ENCODE measurements at places on chromosomes 7 and 10.

DNA sequence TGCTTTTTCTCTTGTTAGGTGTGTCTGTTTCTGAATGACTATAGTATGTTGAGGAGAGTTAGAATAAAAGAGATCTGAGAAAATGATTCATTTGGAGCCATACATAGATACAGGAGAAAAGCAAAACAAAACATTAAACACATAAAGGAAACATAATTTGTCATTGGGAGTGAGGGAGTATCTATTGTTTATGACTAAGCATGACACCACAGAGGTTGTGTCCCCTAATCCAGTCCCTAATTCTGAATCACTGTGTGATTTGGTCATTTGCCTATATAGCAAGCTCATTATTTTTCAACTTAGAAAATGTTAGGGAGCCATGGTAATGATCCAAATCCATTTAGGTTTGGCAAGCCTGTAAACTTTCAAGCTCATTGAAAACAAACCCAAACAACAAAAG lies 132.3 kb upstream of the BMPER start:
- DNase-seq: no peak

GRCh38 chr10:117140525-117140902 lies 2.4 kb upstream of the VAX1 start:
- no peak for DNase-seq

DNA sequence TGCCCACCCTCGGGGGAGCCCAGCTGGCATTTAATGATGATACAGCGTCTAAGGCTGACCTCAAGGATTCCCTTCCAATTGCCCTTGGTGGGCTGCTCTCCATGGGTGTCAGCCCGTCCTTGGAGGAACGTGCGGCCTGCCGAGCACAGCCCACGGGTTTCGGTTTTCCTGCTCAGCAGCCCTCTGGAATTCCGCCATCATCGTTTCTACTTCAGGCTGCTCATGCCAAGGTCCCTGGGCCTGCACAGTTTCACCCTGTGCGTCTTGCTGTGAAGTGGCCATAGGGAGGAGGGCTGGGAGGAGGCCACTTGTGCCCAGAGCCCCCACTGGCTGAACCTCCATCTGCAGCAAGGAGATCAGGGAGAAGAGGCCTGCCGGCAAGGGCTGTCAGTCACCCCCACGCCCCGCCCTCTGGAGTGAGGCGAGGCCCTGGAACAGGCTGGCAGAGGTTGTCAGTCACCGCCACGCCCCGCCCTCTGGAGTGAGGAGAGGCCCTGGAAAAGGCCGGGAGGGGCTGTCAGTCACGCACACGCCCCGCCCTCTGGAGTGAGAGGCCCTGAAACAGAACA lies 82.8 kb downstream of the CHST15 start:
- no peak for DNase-seq

- no peak for DNase-seq
These were observed 38.5 kb upstream of the LRRC17 start for GRCh38 chr7:102874166-102874829.

DNA sequence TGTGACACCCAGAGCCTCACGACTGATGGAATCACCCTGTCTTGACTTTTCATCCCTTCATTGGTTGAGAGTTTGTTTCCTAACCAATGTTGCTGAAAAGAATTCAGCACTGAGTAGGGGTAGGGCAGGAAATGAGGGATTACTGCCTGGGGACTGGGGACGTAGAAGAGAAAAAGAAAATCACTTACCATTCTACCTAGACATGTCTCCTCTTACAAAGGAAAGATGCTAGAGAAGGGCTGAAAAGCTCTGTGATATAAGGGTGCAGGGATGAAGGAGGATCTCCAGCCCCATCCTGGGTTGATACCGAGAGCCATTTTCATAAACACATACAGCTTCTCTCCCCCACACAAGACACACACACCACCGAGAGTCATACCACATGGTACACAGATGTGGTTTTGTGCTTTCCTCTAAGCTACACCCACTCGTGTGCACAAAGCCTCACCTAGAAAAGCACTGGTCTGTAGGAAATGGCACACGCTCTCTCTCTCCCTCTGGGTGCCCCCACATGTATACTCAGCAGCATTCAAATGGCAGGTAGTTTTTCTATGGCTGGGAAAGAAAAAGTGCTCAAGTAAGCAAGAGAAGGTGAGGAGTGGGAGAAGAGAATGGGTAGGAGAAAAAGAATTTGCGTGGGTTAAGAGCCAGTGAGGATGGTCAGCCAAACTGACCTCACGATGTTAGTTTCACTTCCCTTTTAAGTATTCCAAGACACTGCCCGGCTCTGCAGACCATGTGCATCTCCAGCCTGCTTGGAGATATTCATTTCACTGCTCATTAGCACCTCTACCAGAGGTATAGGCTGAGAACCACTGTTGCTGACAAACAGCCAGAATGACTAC lies 85.8 kb downstream of the CALD1 start:
- no peak for DNase-seq

DNA sequence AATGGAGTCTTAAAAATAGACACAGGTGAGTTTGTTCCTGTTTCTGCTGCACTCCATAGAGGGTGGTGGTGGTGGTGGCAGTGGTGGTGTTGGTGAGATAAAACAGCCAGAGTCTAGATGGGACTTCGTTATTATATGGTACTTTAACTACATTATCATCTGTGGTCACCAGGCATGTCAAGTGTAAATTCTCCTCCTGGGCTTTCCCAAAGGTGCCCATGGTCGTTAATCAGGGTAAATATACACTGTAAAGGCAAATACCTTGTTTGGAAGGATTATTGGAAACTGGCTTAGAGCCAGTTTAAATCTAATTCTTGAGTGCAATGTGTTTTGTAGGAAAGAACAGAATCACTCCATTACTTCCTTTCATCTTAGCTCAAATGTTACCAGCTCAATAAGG lies 21.5 kb upstream of the COMMD3 start:
- DNase-seq: no peak

GRCh38 chr7:156503196-156503595 lies 137.4 kb upstream of the RNF32 start:
- no peak for DNase-seq

- no peak for DNase-seq
These were observed 24.6 kb upstream of the ELFN1 start for GRCh38 chr7:1645476-1645875.

- no peak for DNase-seq
These were observed 5.5 kb downstream of the VWDE start for GRCh38 chr7:12398186-12398585.

Measured in fibroblast of the conjunctiva (primary cell).